ENCODE measurements at places on chromosomes 16 and 17.
A peak's percentile ranks its signal among the peaks of the same experiment; 100 is the strongest.

DNA sequence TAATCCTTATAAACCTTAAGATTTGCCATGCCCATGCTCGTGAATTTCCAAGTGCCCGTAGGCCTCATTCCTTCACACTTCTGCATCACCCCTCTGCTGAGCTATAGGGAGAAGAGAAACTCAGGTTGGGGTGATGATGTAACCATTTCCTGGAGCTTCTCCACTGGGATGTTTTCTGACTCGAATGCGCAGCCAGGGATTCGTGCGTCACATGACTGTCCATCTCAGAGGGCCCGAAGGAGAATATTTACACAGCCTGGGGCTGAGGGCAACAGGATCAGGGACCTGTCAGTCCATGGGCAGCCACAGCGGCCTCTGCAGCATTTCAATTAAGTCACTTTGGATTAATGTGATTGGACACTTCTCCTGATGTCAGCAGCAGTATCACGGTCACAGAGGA, 8.7 kb downstream of the GSG1L2 start:
- DNase-seq, result no peak

DNA sequence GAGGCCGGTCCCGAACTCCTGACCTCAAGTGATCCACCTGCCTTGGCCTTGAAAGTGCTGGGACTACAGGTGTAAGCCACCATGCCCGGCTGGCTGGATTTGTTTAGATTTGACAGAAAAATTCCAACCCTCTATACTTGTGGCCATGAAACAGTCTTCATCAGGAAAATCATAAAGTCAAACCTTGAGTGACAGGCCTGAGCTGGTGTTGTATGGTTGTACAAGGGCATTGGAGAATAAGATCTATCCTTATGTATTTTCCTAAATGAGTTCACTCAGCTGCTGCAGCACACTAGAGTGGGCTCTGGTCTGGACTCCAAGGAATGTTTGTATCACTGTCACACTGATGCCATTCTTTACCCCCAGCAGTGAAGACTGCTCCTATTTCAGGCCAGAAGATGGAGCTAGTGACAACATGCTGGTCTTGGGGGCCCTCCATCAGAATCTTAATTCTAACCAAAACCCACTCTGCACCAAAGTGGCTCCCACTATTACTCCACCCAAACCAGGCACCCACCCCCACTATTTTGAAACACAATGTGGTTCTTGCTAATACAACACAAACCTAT, 27.4 kb downstream of the SNX11 start:
- no peak for DNase-seq

DNA sequence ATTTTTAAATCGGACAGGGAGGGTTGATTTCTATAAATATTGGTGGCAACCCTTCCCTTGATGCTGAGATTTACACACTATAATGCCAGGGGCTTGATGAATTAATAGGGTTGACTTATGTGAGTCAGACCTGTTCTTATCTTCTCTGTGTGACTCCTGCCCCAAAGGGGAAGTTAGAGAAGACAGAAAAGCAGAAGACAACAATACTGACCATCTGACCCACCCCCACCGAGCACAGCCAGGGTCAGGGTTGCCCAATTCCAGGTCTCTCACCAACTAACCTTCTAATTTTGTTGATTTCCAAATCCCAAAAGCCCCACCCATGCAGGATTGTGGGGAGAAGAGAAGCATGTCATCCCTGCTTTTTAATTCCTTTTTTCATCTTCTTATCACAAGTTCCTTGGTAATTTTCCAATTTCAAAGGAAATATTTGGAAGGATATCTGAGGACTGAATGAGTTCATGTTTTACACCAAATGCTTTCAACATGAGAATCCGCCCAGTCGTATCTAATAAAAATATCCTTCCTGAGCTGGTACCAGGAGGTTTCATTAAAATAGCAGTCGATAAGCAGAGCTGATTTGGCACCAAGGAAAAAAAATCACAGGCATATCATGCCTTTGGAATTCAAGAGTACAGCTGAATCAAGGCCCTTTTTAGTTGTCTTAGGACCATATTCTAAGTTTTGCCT, 603.4 kb upstream of the CDH11 start:
- no peak for DNase-seq

DNA sequence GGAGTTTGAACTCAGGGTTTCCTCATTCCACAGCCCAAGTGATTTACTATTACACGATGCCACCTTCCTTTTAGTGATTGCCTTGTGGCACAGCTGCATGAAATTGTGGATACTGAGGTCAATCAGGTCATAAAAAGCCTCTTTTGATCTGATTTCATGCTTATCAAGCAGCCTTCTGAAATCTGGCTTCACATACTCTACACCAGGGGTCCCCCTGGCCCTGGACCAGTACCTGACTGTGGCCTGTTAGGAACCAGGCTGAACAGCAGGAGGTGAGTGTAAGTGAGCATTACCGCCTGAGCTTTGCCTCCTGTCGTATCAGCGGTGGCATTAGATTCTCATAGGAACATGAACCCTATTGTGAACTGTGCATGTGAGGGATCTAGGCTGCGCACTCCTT, 13.8 kb downstream of the SLFN5 start:
- peak; percentile 20 for DNase-seq

GRCh38 chr16:79360267-79360666, 240.3 kb downstream of the MAF start:
- no peak for DNase-seq

- no peak for DNase-seq
Observed at GRCh38 chr17:30091771-30092170, 24.8 kb upstream of the NSRP1 start.
